Stimulated activated CD4-positive, alpha-beta T cell treated with anti-CD3 and anti-CD28 coated beads, Interleukin-12 subunit alpha, Interleukin-12 subunit beta, amount 100 ng/mL, for 48 hours (primary cell): ENCODE measurements at places on chromosomes 7 and 10.
A peak's percentile ranks its signal among the peaks of the same experiment; 100 is the strongest.

DNA sequence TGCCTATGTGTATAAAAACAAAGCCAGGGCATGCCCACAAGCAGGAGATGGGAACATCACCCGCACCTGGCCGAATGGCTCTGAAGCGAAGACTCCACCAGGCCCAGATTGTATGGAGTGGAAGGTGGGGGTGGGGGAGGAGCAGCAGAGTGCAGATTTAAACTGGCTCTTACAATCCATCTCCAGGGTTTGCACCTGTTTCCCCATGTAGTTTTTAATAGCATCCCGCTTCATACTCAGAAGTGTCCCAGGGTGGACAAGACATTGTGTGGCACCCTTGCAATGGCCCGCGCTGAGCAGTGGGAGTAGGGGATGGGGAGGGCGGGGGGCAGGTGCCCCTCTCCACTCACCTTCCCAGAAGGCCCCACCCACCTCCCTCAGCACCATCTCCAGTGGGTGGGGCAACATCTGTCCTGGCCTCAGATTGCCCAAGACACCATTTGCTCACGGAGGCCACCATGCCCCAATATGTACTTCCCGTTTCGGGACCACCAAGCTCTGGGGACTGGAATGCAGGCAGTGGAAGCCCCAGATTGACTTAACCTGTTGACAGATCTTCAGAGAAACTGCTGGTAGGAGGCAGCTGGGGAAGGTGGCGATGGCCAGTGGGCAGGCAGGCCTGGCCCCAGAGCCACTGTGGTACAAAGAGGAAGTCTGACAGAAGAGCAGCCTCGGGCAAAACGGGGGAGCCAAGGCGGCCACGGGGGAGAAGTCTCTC lies 23.0 kb downstream of the VSIR start:
- no peak for DNase-seq

DNA sequence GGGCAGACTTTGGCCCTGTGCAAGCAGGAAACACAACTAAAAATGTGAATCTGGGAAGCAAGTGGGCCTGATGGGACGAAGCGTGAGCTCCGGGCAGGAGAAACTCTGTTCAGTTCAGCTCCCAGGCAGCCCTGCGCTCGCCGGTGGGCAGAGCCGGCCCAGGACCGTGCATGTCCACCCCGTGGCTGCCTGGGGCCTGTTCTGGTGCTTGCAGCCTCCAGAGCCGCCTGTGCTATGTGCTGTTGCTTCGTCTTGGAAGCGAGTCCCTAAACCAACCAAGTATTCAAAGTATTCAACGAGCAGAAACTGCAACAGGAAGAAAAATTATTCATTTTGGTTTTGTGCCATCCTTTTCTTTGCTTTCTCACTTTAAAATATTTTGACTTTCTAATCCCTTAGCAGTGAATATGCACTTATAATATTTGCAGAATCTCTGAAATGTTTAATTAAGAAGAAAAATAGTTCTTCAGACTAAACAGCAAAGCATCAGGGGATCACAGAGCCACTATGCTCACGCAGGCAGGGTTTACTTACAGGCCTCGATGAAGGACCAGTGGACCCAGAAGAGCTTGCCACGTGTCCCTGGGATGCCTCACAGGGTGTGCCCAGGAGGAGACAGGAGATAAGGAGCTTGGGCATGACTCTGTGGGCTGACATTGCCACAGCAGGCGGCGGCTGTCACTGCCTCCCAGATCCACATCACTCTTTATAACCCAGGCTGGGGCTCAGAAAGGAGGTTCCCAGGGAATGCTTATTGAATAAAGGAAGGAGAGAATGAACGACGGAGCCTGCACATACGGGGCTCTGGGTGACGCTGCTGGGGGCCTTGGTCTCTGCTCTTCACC lies 45.6 kb downstream of the VIPR2 start:
- no peak for DNase-seq

DNA sequence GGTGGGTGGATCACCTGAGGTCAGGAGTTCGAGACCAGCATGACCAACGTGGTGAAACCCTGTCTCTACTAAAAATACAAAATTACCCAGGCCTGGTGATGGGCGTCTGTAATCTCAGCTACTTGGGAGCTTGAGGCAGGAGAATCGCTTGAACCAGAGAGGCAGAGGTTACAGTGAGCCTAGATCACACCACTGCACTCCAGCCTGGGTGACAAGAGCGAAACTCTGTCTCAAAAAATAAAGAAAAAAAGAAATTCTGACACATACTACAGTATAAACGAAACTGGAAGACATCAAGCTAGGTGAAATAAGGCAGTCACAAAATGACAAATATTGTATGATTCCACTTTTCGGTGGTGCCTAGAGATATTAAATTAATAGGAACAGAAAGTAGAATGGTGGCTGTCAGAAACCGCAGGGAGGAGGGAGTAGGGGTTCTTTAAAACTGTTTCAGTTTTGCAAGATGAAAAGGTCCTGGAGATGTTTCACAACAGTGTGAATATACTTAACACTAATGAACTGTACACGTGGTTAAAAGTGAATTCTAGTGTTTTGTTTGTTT lies 23.2 kb downstream of the PILRA start:
- DNase-seq: peak; percentile 45

- DNase-seq: no peak
Observed at GRCh38 chr10:125700355-125700911, 17.5 kb upstream of the TEX36 start.

DNA sequence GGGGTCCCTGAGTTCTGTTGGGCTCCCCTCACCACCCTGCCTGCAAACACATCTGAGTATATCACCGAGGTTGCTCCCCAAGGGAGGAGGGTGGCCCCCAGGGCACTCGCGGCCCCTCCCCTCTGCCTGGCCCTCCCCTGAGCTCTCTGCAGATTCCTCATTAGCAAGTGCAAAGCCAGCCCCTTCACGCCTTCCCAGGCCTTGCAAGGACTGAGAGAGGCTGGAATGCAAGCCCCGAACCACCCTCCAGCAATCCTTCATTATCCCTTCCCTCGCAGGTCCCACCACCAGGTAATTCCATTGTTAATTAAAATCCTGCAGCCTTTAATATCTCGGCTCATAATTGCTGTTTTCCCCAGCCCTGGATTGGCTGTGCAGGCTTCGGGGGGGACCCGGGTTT lies 35.3 kb upstream of the MYL10 start:
- DNase-seq: no peak

GRCh38 chr7:151339651-151340382 lies 1.8 kb upstream of the NUB1 start:
- DNase-seq: no peak

DNA sequence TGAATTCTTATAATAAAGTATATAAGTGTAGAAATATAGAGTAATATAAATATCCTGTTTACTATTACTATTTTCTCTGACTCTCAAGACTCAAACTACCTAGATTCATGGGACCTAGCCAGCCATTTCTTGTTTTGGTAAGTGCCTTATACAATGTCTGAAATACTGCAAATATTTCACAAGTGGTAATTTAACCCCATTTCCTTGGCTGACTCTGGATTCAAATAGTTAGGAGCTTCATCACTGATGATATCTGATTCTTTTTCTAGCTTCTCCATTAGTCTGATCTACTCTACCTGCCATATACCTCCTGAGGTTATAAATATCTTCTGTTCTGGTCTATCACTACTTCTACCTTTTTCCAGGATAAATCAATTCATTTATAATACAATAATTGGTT lies 6.4 kb upstream of the RALA start:
- DNase-seq: no peak

GRCh38 chr7:22418251-22419046 lies 61.5 kb upstream of the RAPGEF5 start:
- DNase-seq: no peak
